Stimulated activated CD4-positive, alpha-beta T cell treated with anti-CD3 and anti-CD28 coated beads, Interleukin-15, amount 100 ng/mL, for 1 hour (primary cell): ENCODE measurements at places on chromosomes 2 and 18.

DNA sequence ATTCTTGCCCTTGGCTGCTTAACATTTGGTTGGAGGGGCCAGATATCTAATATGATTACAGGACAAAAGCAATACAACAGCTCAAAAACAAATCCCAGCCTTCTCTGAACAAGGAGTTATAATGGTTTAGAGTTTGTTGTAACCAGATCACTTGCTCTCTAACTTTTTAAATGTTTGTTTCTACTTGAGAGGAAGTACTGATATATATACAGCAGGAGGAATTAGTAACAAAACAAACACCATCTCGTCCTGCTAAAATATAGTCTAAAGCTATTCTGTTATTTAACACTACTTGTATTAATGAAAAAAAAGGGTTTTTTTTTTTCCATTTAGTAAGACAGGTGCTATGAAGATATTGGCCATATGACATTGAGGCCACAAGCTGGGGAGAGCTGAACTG, 60.9 kb upstream of the TMEM17 start:
- no peak for DNase-seq

DNA sequence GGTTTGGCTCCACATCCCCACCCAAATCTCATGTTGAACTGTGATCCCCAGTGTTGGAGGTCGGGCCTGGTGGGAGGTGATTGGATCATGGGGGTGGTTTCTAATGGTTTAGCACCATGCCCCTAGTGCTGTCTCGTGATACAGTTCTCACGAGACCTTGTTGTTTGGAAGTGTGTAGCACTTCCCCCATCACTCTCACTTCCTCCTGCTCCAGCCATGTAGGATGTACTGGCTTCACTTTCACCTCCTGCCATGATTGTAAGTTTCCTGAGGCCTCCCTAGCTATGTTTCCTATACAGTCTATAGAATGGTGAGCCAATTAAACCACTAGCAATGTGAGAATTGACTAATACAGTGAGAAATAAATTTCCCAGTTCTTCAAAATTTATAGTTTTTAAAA, 325.9 kb downstream of the FSIP2 start:
- DNase-seq, result no peak

GRCh38 chr18:7023581-7023980, 94.0 kb downstream of the LAMA1 start:
- DNase-seq, result no peak

GRCh38 chr2:16179701-16180416, 239.5 kb downstream of the MYCN start:
- DNase-seq, result no peak

DNA sequence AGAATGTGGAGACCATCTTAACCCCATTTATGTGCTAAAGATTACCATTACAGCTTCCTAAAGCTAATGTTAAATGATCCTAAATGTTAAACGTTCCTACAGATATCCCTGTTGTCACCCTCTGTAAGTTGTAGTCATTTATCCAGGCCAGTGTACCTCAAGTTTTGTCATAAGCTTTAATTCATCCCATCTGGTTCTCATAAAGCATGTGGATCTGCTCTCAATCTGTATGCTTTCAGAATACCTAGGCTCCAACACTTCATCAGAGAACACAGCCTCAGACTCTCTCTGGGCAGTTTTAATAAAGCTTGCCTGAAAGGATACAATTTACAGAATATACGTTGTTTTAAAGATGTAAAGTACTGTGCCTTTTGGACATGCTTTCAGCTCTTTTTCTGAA, 4.2 kb upstream of the CCDC178 start:
- no peak for DNase-seq

DNA sequence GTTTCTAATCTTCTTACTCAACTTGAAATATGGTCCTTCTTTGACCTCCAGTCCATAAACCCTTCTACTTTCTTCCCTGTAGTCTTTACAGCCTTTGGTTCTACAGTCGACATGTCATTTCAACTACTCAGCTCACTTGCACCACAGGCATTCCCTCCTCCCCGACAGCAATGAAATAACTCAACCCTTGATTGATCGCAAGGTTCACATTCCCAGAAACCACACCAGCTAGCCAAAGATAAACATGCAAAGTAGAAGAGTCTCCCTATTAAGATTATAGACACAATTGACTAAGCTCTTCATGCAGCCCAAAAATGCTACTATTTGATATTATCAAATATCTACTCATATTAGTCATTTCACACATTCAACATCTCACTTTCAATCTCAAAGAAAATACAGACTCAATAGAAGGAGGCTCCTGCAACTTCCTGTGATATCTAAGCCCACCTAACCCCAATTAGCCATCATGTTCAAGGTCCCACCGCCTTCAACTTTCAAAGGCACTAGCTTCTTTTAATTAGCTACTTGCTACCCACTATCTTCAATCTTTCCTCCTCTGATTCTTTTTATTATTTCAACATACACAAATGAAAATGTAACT, 50.8 kb downstream of the RTTN start:
- no peak for DNase-seq

GRCh38 chr2:178074123-178075005, 1.8 kb upstream of the PDE11A start:
- no peak for DNase-seq

DNA sequence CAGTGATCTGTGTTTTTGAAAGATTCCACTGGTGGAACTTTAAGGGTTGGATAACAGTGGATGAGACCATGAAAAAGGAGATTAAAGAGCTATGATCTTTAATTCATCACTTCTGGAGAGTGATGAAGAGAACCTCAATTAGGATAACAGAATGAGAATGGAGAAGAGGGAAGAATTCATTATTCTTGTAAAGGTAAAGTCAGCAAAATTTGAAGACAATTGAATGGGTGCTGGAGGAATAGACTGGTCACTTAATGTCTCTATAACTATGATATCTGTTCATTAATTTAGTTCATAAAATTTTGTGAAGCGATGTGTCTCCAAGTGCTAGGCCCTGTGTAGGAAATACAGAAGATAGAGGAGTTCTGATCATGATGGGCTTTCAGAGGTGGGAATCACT, 1013.2 kb upstream of the FANCL start:
- DNase-seq, result no peak

DNA sequence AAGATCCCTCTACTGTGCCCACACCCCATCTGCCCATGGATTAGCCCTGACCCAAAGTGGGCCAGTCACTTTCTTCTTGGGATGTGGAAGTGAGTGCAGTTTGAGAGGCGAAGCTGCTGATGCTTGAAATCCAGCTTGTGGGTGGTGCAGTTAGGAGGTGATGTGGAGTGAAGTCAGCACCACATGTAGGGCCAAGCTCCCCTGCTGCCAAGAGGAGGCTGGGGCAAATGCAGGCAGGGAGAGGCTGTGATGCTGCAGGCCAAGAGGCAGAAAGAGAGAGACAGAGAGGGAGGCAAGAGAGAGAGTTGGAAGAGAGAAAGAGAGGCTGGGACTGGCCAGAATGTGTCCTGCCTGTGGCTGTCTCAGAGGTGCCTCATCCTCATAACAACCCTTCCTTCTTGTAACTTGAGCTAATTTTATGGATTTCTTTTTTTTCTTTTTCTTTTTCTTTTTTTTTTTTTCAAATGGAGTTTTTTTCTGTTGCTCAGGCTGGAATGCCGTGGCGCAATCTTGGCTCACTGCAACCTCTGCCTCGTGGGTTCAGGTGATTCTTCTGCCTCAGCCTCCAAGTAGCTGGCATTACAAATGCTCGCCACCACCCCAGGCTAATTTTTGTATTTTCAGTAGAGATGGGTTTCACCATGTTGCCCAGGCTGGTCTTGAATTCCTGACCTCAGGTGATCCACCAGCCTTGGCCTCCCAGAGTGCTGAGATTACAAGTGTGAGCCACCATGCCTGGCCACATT, 35.3 kb upstream of the CAB39 start:
- no peak for DNase-seq

DNA sequence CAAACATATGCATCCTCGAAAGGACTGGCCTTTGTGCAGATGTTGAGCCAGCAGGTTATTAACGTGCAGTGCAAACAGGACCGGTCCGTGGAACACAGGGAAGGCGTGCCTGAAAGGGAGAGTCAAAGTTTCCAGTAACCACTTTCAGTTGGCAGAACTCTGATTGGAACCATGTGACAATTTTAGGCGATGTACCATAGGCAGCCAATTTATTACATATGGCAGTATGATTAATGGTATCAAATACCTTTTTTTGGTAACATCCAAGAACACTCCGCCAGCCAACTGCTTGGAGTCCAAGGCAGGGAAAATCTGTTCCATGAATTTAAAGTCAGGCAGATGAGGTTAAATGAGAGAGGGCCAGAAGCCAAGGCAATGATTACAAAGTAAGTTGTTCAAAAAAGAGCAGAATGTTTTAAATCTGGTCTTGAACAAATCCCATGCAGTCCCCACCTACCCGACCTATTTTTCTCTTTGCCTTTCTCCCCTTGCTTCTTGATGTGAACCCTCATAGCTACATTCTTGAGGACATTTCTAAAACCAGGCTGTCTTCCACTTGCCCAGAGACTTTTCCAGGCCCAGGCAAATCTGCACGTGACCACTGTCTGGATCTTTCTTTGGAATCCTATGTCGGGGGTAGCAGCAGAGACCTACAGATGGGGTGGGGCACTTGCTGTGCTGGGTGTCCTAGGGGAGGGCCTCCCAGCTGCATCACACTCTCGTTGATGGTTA, 351.7 kb downstream of the HRH4 start:
- no peak for DNase-seq

DNA sequence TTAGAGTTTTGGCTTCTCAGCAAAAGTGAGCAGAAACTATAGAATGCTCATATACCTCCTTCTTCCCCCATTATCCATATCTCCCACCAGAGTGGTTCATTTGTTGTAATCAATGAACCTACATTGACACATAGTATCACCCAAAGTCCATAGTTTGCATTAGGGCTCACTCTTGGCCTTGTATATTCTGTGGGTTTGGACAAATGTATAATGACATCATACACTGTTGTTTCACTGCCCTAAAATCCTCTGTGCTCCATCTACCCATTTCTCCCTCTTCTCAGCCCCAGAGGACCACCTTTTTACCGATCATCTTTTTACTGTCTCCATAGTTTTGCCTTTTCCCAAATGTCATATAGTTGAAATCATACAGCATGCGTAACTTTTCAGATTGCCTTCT, 24.1 kb downstream of the ZFP36L2 start:
- DNase-seq, result no peak

DNA sequence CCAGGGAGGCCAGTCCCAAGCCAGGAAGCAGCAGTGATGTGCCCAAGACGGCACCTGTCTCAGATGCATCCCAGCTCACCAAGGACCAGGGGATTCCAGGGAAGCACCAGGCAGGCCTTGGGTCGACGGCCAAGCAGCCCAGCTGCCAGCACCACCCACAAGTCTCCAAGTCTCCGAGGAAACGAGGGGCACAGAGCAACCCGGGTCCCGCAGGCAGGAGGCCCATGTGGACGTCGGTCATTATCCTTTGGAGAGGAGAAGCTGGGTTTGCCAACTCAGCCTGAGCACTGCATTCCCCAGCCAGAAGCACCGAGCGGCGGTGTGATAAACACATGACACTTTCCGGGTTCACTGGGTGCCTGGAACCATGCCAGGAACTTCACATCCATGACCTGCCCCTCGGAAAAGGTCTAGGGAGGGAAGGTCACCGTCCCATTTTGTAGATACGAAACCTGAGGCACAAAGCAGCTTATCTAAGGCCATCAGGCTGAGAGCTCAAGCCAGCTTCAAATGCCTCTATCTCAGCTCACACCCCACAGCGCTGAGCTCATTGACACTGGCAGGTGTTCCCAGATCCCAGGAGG, 104.5 kb downstream of the ZNF516 start:
- no peak for DNase-seq

DNA sequence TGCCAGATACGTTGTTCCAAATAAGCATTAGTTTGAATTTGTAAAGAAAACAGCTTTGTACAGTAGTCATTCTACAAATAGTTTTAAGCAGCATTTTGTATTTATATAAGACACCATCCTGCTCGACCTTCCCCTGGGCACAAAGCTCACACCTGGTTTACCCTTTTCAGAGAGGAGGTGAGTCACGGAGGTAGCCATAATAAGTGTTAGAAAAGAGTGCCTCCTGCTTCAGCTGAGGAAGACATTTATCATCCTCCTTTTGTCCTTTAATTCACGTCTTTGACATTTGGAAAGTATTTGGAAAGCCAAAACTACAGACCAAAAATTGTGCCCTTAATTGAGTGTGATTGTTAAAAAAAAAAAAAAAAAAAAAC, 6.8 kb downstream of the RAB12 start:
- no peak for DNase-seq

GRCh38 chr2:27489118-27489497, 435 bp downstream of the IFT172 start:
- no peak for DNase-seq

DNA sequence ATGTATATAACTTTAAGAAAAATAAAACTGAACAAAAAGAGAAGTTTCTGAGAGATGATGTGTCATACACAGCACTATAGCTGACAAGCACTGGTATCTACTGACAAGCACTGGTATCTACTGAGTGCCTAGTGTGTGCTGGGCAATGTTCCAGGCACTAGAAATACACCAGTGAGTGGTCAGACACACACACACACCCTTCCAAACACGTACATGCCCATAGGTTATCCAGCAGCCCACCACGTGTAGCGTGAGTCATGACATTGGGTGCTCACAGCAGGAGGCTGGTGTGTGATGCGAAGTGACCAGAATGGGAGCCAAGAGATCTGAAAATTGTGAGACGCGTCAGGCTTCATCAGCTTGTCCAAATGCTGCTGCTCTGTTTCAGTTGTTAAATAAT, 12.2 kb upstream of the GNAL start:
- no peak for DNase-seq

DNA sequence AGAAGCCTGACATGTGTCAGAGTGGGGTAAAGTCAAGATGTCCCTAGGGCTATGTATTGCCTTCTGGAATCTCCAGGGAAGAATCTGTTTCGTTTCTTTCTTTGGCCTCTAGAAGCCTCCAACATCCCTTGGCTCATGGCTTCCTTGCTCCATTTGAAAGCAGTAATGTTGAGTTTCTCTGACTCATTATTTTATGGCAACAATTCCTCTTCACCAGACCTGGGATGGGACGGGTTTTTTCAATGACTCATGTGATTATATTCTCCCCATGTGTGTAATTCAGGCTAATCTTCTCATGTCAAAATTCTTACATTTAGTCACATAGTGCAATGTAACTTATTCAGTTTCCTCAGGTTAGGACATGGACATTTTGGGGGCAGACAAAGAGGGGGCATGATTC, 1038.6 kb downstream of the CBLN2 start:
- no peak for DNase-seq

- no peak for DNase-seq
Observed at GRCh38 chr18:25005541-25006403, 346.2 kb downstream of the ZNF521 start.

- DNase-seq, result no peak
Observed at GRCh38 chr2:175836361-175836760, 165.7 kb downstream of the LNPK start.

GRCh38 chr2:109054865-109055264, 65.8 kb upstream of the EDAR start:
- no peak for DNase-seq

DNA sequence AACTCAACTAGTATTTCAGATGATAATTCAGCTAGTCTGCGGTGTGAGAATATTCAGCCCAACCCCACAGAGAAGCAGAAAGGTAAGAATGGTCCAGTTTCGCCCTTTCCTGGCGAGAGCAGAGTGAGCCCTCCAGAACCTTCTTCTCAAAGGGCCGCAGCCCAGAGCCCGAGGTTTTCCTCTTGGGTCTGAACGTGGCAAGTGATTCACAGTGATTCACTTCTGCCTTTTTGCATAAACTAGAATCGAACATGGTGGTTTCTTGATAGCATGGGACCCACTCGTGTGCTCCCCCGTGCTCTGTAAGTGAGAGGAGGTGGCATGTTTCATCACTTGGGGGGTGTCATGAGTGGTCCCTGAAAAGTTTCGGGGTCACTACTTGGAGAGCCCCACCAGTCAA, 24.2 kb downstream of the TRAF3IP1 start:
- DNase-seq, result no peak

- peak; percentile 34 for DNase-seq
Observed at GRCh38 chr2:240568678-240569522, 616 bp downstream of the RNPEPL1 start.
